Hindlimb muscle (tissue), 1 donor: ENCODE measurements at places on chromosomes 5 and 9.

DNA sequence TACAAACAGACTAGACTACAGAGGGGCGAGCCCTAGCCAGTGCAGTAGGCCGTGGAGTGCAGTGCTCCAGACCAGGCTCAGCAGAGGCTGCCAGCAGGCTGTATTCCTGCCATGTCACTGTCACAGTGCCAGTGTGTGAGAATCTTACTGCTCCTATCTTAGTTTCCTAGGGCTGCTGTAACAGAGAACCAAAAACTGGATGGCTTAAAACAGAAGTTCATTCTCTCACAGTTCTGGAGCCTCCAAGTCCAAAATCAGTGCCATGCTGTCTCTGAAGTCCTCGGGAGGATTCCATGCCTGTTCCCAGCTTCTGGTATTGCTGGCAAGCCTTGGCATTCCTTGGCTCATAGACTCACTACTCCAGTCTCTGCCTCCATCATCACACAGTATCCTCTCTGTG lies 75.0 kb upstream of the SAP30L start:
- no peak for DNase-seq

GRCh38 chr9:6930827-6931226 lies 173.1 kb downstream of the KDM4C start:
- DNase-seq = no peak

DNA sequence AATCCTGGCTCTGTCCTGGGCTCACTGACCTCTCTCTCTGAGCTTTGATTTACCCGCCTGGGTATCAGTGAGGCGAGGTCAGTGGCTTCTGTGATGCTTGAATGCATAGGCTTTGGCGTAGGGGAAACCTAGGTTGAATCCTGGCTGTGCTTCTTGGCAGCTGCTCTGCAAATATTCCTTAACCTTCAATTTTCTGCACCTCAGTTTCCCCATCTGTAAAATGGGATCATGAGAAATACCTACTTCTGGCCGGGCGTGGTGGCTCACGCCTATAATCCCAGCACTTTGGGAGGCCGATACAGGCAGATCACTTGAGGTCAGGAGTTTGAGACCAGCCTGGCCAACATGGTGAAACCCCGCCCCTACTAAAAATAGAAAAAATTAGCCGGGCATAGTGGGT lies 7.2 kb downstream of the FGF18 start:
- no peak for DNase-seq

DNA sequence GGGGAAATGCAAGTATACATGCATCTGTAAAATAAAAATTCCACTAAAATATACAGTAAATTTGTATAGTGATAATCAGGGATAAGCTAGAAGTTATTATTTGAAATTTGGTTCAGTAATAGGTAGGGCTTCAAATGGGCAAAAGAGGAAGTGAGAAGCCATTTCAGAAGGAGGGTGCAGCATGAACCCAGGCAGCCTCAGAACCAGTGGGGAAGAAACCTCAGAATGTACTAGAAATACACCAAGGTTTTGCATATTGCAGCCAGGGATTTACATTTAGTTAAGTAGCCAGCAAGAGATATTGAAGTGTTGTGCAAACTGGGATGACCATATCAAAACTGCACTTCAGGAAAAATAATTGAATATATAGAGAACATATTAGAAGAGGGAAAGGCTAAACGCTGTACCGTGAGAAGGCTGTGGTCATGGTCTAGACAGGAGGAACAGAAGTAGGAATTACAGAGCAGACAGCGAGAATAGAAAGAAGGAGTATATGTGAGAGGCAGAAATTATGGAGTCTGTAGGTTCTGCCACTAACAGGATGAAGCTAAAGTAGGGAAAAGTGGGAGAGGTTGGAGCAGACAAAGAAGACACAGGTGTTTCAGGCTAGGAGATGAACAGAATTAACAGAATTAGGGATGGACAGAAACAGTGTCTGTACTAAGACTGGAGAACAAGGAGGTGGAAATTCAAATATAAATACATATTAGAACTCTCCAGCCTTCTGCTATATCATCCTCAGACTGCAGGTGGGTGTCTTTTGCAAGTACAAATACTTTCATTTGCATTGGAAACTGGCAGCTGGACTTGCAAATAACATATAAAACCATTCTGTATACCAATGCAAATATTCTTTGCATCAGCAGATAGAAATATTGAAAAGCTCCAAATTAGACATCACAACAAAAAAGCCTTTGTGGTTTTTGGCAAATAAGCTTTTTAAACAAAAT lies 335.6 kb downstream of the ZNF608 start:
- DNase-seq = no peak

DNA sequence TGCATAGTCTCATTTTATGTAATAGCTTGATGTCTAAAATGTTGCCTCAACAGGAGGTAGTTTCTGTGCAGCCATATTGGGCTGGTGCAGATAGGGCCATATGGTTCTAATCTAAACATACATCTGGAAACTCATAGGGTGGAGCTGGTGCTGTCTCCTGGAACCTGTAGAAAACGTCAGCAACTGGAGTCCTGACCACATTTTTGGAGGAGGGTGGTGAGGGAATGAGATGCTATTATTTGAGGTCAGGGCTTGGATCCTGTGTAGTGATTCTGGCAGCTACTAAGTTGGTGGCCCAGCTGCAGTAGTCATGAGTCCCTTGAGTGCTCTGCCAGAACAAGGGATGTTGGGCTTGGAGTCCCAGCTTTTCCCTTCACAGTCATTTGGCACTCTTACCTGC lies 14.1 kb downstream of the MAN2A1 start:
- DNase-seq = no peak
